ENCODE measurements at places on chromosomes 5 and 9.

DNA sequence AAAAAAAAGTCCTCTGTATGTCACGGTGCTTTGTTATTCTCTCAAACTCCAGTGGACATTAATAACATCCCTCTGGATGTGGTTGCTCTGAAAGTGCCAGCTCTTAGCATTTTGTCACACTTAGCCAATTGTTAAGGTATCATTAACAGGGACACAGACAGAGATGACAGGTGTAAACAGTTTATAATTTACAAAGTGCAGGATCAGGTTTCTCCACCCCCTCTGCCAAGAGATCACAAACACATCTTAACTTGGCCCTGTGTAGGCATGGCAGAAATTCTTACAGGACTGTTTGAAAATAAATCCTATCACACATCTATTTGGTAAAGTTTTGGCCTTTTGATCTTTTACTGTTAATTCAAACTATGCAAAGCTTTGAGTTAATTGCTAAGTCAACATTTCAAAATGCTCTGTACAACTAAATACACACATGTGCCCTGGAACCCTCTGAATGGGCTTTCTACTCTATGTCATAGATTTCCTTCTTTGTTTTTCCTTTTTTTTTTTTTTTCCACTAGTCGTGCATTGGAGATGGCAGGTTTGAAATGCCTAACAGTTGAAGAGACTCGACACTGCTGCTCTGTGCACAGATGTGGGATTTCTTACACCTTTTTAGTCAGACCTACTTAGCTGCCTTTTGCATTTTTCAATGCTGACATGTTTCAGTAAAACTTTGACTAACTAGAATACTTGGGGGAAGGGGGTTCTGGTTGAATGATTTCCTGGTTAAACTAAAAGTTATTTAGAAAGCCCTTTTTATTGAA is 41.7 kb downstream of the SEMA6A start:
- no peak for DNase-seq

DNA sequence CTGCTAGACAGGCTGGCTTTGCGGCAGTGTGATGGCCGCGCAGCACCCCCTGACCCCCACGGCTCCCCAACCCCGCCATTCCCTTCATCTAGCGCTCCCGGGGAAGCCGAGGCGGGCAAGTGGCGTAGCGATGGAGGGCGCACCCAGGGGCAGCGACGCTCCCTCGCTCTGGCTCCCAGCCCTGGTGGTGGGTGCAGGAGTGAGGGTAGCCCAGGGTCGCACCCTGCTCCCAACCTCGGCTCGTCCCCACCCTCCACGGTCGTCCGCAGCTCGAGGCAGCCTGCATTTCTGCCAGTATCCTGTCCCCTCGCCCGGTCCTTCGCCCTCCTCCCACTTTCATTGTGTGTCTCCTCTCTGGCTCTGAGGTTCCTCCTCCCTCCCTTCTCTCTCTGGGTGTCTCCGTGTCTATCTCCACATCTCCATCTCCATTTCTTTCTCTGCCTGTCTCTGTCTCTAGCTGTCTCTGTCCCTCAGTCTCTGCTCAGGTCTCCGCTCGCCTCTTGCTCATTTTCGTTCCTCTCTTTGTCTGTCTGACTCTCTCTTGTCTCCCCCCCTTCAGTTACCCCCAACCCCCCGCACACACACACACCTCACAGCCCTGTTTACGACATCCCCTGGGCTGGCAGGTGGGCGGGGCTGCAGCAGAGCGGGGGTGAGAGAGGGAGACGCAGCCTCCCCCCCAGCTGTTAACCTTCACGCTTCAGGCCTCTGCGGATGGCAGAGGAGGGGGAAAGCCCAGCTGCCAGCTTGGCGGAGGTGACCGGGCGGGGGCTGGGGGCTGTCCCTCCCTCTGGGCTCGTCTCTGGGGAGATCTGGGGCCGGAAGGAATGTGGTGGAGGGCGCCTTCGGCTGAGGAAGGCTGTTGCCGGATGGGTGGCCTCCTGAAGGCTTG is 48.7 kb upstream of the PSD2 start:
- no peak for DNase-seq

GRCh38 chr9:105390871-105391270 is 57.0 kb upstream of the FSD1L start:
- DNase-seq, result no peak

GRCh38 chr5:36414869-36415282 is 113.2 kb upstream of the RANBP3L start:
- no peak for DNase-seq

- no peak for DNase-seq
Observed at GRCh38 chr5:178350361-178351220, 118.0 kb upstream of the PHYKPL start.

Measured in KG1 (cell line).